ENCODE measurements at places on chromosomes 12 and 14. TPM values are rescaled to one million over a fixed set of nuclear protein-coding genes. Genes with fewer than 3 reads are reported as not detected.

DNA sequence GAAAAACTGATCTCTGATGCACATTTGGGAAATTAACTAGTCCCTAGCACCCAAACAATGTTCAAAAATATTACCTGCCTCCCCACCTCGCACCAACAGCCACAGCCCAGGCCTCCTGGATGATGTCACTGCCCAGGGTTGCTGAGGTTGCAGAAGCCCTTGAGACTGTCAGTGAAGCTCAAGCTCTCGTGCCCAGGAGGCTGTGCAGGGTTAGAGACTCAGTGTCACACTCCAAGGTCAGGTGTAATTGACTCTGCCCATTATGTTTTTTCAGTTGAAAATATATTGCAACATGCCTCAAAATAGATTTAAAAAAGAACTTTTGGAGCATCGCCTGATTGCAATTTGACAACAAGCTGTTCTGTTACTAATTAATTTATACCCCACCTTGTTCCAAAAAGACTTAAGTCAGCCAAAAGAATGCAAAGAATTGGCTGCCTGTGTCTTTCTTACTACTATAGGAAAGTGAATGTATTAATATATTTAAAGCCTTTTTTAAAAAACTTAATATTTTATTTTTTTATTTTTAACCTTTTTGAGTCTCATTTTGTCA lies 72.3 kb downstream of the CMAS start:
- no peaks in the 10 kb centered on the region for H3K36me3 ChIP-seq
- no peaks in the 10 kb centered on the region for H3K27me3 ChIP-seq
- H3K27ac ChIP-seq: no peak overlapping the region
- H3K4me1 ChIP-seq: no peaks in the 10 kb centered on the region
- no peak overlapping the region for H3K4me3 ChIP-seq
- no peak for DNase-seq

DNA sequence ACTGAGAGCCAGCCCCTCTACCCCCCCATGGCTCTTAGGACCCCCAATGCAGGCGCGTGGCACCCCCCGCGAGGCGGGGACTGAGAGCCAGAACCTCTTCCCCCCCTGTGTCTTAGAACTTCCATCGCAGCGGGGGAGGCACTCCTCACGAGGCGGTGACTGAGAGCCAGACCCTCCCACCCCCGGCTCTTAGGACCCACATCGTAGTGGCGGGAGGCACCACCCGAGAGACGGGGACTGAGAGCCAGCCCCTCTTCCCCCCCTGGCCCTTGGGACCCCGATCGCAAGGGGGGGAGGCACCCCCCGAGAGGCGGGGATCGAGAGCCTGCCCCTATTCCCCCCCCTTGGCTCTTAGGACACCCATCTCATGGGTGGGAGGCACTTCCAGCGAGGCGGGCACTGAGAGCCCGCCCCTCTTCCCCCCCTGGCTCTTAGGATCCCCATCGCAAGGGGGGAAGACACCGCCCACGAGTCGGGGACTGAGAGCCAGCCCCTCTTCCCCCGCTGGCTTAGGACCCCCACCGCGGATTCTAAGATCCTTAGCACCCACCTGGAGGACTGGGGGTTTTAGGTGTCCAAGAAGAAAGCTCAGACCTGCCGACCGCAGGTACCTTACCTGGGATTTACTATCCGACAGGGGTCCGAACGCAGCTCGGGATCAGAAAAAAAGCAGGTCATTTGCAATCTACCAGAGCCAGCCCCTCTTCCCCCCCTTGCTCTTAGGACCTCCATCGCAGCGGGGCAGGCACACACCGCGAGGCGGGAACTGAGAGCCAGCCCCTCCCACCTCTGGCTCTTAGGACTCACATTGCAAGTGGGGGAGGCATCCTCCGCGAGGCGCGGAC lies 44.9 kb downstream of the DDX11 start:
- H3K36me3 ChIP-seq: no peaks in the 10 kb centered on the region
- no peak overlapping the region for H3K27ac ChIP-seq
- peaks cover 28% of the 10 kb centered on the region for H3K4me1 ChIP-seq
- DNase-seq: no peak

DNA sequence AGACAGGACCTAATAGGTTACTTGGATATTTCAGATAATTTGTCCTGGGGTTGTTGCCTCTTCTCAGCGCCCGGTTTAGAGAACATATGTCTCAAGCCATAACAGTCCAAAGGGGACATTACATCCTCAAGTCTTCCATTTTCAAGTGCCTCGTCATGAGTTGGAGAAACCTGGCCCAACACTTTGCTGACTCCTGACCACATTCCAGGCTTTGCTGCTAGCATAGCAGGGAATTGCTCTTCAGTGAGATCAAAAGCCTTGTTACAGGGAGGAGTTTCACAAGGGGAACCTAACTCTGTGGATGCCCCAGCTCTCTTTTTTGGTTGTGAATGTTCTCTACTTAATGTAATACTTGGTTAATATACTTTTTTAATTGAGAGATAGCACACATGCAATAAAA lies 8.2 kb upstream of the MMP19 start:
- DNase-seq: no peak
- no peak overlapping the region for H3K27ac ChIP-seq
- no peaks in the 10 kb centered on the region for H3K4me1 ChIP-seq
- H3K4me3 ChIP-seq: no peak overlapping the region

The TSPAN8 gene
- 117 TPM for total RNA-seq

The B3GNT4 gene
- not detected for total RNA-seq

The IL25 gene
- not detected for total RNA-seq

DNA sequence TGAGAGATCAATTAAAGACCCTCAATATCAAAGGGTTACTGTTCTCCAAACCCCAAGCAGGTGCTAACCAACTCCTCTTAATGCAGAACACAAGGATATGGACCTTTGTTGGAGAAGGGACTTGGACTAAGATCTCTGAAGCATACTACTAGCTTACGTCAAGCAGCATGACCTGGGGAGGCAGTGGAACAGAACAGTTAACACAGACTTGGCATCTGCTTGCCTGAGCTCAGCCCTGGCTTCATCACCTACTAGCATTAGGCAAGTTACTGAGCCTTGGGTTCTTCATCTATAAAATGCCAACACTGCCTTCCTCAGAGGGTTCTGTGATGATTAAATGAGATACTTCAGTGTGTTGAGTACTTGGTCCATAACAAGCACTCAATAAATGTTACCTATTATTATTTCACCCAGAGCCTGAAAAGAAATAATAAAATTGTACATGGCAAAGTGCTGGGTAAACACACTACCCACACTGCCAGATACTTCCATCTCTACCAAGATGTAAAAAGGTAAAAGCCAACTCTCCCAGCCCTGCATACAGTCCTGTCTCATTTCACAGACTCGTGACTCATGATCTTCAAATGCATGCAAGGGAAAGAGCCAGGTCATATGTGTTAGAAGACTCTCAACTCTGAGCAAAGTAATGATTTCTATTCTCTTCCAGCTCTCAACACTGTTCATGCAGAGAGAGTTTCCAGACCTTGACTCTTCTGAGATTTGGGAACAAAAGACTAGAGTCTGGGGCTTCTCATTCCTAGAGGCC lies 39.7 kb downstream of the FMNL3 start:
- peaks cover 69% of the 10 kb centered on the region for H3K4me1 ChIP-seq
- H3K36me3 ChIP-seq: no peaks in the 10 kb centered on the region
- peak overlapping the region; percentile 4 for H3K27ac ChIP-seq
- no peaks in the 10 kb centered on the region for H3K27me3 ChIP-seq
- H3K4me3 ChIP-seq: no peak overlapping the region

- no peaks in the 10 kb centered on the region for H3K36me3 ChIP-seq
- H3K27ac ChIP-seq: no peak overlapping the region
- no peak for DNase-seq
- no peak overlapping the region for H3K4me3 ChIP-seq
- no peaks in the 10 kb centered on the region for H3K27me3 ChIP-seq
- no peaks in the 10 kb centered on the region for H3K4me1 ChIP-seq
Measured at GRCh38 chr12:2309647-2310046, 256.9 kb downstream of the CACNA1C start.

The PTPRO gene
- 0.69 TPM for total RNA-seq

- H3K27me3 ChIP-seq: no peaks in the 10 kb centered on the region
- no peaks in the 10 kb centered on the region for H3K36me3 ChIP-seq
Measured at GRCh38 chr12:132685400-132685799, 1.7 kb downstream of the POLE start.

DNA sequence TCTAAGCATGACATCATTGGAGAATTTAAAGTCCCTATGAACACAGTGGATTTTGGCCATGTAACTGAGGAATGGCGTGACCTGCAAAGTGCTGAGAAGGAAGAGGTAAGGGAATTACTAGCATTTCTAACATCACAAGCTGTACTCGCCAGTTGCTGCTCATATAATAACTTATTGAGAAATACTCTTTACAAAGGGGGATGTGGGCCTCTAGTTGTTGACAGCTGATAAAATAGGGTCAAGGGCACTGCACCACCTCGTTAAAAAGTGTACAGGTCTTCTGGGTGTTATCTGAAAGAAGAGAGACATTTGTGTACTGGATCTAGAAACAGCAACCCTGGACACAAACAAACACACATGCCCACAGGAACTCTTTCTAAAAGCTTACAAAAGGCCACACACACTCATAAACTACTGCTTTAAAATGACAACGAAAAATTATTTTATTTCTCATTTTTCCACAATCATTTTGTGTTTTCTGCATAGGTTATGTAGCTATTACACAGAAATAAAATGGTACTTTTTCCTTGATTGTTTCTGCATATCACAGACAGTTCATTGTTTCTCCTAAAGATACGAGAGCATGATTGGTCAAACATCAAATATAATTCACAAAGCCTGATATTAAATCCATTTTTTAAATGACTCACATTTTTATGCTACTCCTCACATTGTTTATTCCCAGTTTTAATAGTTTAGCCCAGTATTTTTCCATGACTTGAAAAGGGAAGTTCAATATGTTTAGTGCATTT lies 391.1 kb downstream of the PAWR start:
- no peaks in the 10 kb centered on the region for H3K36me3 ChIP-seq
- H3K27ac ChIP-seq: no peak overlapping the region
- DNase-seq: no peak
- no peak overlapping the region for H3K4me3 ChIP-seq

DNA sequence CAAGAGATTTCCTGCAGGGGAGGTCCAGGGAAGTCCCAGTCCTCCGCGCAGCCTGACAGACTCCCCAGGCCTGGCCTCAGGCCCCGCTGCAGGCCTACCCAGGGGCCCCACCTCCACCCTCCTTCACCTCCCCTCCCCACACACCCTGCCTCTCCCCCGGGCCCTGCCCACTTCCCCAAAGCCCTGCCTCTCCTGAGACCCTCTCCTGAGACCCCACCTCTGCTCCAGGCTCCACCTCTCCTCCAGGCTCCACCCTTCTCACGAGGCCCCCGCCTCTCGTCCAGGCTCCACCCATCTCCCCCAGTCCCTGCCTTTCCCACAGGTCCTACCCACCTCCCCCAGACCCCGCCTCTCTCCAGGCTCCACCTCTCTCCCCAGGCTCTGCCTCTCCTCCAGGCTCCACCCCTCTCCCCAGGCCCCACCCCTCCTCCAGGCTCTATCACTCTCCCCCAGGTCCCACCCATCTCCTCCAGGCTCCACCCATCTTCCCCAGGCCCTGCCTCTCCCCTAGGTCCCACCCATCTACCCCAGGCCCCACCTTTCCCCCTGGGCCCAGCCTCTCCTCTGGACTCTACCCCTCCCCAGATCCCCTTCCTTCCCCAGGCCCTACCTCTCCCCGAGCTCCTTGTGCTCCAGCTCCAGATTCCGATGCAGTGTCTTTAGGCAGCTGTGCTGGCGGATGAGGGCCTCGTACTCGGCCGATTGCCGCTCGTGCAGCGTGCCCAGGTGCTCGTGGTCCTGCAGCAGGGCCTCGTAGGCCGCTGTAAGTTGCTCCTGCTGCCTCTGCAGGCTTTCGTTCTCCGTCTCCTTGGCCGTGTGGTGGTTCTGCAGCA lies 58.8 kb upstream of the GPR68 start:
- DNase-seq: no peak
- H3K4me1 ChIP-seq: no peaks in the 10 kb centered on the region
- no peak overlapping the region for H3K27ac ChIP-seq
- no peaks in the 10 kb centered on the region for H3K36me3 ChIP-seq
- H3K27me3 ChIP-seq: no peaks in the 10 kb centered on the region
- no peak overlapping the region for H3K4me3 ChIP-seq
